ENCODE measurements at places on chromosomes 16 and 17.

DNA sequence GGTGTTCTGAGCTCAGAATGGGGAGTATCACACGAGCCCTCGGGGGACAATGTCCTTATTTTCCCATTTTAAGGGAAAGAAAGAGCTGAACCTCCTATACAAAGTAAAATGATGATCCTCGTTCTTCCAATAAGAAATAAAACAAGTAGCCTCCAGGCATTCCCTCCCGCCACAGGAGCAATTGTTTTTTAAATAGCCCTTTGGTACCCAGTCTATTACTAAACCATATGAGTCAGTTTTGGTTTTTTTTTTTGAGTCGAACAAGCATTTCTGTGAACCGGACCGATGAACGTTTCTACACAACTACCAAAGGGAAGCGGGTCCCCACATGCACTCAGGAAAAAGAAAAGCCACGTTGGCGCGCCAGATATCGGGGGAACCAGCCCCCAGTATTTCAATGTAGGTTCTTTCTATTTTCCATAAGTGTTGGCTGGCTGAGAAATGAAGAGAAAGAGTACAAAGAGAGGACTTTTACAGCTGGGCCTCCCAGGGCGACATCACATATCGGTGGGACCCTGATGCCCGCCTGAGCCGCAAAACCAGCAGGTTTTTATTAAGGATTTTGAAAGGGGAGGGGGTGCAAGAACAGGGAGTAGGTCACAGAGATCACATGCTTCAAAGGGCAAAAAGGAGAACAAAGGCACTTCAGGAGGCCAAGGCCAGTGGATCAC, 3.8 kb upstream of the DCXR start:
- peaks cover 16% of the 10 kb centered on the region for H3K4me1 ChIP-seq
- H3K27ac ChIP-seq = no peak overlapping the region
- no peaks in the 10 kb centered on the region for H3K36me3 ChIP-seq
- no peaks in the 10 kb centered on the region for H3K27me3 ChIP-seq

DNA sequence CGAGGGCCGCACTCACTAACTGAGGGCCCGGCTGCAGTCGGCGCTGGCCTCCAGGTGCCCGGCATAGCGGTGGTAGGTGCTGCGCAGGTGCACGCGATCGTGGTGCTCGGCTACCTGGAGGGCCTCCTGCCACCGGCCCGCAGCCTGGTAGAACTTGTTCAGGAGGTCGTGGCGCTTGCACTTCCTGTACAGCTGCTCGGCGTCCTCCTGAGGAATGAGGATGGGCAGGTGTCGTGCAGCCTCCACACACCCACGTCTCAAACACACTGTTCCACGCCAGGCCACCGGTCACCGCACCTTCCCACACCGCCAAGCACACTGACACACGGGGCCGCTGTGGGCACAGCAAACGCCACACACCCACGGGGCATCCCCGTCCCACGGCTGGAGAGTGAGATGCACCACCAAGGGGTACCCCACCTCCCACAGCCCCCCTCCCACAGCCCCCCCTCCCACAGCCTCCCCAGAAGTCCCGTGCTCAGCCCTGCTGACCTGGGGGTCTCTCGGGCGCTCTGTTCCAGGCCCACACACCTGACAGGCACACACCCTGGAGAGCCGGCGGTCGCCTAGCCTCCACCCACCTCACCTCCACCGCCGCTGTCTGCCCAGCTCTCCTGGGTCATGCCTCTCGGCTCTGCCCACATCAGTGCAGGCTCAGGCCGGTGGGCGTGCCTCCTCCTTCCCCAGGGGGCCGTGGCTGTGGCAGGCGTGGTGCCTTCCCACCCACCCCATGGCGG, 7.4 kb upstream of the TMEM204 start:
- H3K27me3 ChIP-seq = no peaks in the 10 kb centered on the region
- peaks cover 53% of the 10 kb centered on the region for H3K4me1 ChIP-seq
- peak overlapping the region; percentile 16 for H3K4me3 ChIP-seq

- H3K4me3 ChIP-seq = no peak overlapping the region
- peak; percentile 52 for DNase-seq
- H3K27me3 ChIP-seq = no peaks in the 10 kb centered on the region
- H3K36me3 ChIP-seq = no peaks in the 10 kb centered on the region
Observed at GRCh38 chr17:8991514-8992285, 26.2 kb upstream of the PIK3R5 start.

DNA sequence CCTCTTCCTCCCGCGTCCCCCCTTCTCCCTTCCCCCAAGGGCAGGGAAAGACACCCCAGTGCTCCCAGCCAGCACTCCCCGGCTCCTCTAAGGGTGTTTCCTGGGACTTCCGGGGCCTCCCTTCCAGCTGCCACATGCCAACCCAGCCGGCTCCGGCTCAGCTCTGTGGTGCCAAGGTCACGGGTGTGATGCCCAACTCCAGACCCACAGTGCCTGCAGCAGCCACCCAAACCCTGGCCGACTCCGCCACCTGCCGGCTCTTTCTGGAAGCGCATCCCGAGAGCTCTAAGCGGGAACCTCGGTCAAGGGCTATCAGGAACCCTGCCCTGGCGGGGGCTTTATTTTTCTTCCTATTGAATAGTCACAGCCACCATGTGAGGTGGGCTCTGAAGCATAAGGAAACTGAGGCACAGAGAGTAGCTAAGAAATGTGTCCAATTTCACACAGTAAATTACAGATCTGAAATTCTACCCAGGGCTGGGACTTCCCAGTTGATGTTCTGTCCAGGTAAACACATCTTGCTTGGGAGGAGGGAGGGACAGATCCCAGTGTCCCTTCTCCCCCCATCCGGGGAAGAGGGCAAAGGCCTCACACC, 3.3 kb upstream of the PPP1R1B start:
- H3K4me3 ChIP-seq = no peak overlapping the region
- peaks cover 29% of the 10 kb centered on the region for H3K27me3 ChIP-seq
- H3K36me3 ChIP-seq = no peaks in the 10 kb centered on the region
- DNase-seq = peak; percentile 90
- H3K27ac ChIP-seq = no peak overlapping the region

DNA sequence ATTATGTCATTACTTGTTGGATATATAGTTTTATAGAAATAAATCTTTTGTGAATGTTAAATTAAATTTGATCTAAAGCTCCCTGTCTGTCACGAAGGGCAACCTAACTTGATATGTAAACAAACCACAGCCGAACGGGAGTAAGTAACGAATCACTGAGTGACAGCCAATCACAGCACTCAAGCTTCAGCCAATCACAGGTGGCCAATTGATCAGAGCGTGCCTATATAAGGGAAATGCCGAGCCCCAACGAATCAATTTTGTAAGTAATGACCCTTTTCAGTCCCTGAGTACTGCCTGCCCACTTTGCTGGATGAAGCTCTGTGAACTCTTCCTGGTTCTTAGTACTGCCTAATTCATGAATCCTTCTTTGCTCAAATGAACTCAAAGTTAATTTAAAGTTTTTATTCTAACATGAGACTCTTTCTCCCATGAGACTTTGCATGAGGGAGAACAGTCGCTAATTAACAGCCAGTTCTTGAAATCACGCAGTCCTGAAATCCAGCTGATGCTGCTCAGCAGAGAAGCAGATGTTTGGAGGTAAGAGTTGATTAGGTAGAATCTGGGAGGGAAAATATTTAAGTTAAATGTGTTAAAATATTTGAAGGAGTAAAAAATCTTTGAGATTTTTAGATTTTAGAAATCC, 302.2 kb downstream of the CNTNAP4 start:
- no peaks in the 10 kb centered on the region for H3K27me3 ChIP-seq
- no peaks in the 10 kb centered on the region for H3K4me1 ChIP-seq
- DNase-seq = no peak
- no peak overlapping the region for H3K4me3 ChIP-seq

GRCh38 chr16:4514606-4515005, 24.0 kb downstream of the CDIP1 start:
- DNase-seq = no peak
- peaks cover 68% of the 10 kb centered on the region for H3K4me1 ChIP-seq
- H3K27ac ChIP-seq = peak overlapping the region; percentile 61

DNA sequence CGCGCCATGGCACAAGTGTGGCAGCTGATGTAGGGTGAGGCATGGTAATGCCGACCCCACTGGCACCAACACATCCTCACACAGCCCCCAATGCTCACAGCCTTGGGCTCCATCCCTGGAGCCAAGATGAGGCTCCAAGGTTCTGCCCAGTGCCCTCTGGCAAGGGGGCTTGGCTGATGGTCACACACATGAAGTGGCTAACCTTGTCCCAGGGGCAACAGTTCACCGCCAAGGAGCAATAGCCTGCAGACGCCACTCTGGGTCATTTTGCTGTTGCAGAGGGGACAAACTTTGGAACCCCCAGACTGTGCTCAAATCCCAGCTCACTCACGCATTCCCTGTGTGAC, 26.8 kb downstream of the TNFRSF13B start:
- no peaks in the 10 kb centered on the region for H3K27me3 ChIP-seq
- no peaks in the 10 kb centered on the region for H3K4me1 ChIP-seq
- H3K4me3 ChIP-seq = no peak overlapping the region
- no peak overlapping the region for H3K27ac ChIP-seq
- DNase-seq = no peak

- H3K4me3 ChIP-seq = no peak overlapping the region
- no peaks in the 10 kb centered on the region for H3K4me1 ChIP-seq
- DNase-seq = no peak
- no peak overlapping the region for H3K27ac ChIP-seq
- no peaks in the 10 kb centered on the region for H3K27me3 ChIP-seq
Observed at GRCh38 chr17:67911059-67911782, 85.0 kb downstream of the C17orf58 start.

DNA sequence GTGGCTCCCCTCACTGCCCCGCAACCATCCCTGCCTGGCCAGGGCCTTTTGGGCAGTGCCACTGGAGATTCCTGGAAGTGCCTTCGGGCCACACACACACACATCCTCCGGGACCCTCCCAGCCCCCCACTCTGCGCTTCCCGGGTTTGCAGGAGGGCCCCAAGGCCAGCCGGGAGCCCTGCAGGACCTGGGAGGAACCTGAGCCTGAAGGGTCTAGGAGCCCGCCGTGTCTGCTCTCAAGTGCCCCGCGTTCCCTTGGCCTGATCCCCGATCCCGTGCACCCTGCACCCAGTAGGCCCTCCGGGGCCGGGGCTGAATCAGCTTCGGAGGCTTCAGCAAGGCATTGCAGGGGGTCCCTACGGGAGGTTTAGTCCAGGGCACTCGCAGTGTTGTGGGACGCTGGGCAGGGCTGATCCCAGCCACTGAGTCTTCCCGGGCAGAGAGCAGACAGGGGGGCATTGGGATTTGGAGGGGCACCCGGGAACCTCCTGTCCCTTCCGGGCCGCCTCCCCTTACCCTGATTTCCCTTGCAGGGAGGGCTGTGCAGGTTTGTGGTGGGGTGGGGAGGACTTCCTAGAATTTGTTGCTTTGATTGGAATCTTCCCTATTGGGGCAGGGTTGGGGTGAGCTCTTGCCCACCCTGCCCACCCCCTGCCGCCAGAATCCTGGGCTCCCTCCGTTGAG, 36.9 kb downstream of the TMEM235 start:
- DNase-seq = no peak
- H3K27me3 ChIP-seq = no peaks in the 10 kb centered on the region
- H3K36me3 ChIP-seq = no peaks in the 10 kb centered on the region
- no peak overlapping the region for H3K4me3 ChIP-seq
- H3K4me1 ChIP-seq = peaks cover 48% of the 10 kb centered on the region

GRCh38 chr17:21510686-21511362, 134.7 kb downstream of the KCNJ12 start:
- peaks cover 17% of the 10 kb centered on the region for H3K27me3 ChIP-seq
- DNase-seq = no peak
- H3K36me3 ChIP-seq = no peaks in the 10 kb centered on the region
- H3K4me1 ChIP-seq = peaks cover 19% of the 10 kb centered on the region
- H3K27ac ChIP-seq = no peak overlapping the region

- H3K27me3 ChIP-seq = no peaks in the 10 kb centered on the region
- no peak for DNase-seq
- no peak overlapping the region for H3K4me3 ChIP-seq
Observed at GRCh38 chr16:83813823-83814658, 6.3 kb downstream of the HSBP1 start.

- H3K4me1 ChIP-seq = peaks cover 61% of the 10 kb centered on the region
- no peaks in the 10 kb centered on the region for H3K27me3 ChIP-seq
- H3K4me3 ChIP-seq = peak overlapping the region; percentile 65
- peak overlapping the region; percentile 94 for H3K27ac ChIP-seq
Observed at GRCh38 chr17:8163978-8164814, 1.4 kb upstream of the VAMP2 start.

DNA sequence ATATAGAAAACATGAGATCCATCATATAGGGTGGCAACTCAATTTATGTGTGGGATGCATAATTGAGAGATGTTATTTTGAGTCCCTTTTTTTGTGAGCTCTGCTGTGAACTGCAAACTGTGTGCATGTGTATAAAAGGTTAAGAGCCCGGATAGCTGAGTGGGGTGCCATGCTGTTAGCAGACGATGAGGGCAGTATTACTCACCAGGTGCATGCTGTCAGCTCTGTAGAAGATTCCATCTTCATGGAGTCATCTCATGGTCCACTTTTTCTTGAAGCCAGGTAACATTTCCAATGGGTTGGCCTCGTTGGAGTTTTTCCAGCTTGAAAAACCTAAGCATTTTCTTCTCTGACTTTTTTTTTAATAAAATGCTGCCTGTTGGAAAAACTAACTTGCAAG, 43.0 kb upstream of the RHBDL3 start:
- H3K4me3 ChIP-seq = no peak overlapping the region
- no peak for DNase-seq
- no peak overlapping the region for H3K27ac ChIP-seq
- H3K4me1 ChIP-seq = no peaks in the 10 kb centered on the region

- no peak overlapping the region for H3K27ac ChIP-seq
- no peak overlapping the region for H3K4me3 ChIP-seq
- H3K27me3 ChIP-seq = no peaks in the 10 kb centered on the region
- H3K4me1 ChIP-seq = peaks cover 69% of the 10 kb centered on the region
- no peak for DNase-seq
Observed at GRCh38 chr17:82525712-82526111, 6.2 kb downstream of the FOXK2 start.

- peaks cover 29% of the 10 kb centered on the region for H3K4me1 ChIP-seq
- no peaks in the 10 kb centered on the region for H3K27me3 ChIP-seq
- DNase-seq = no peak
- H3K4me3 ChIP-seq = no peak overlapping the region
Observed at GRCh38 chr16:11084484-11084875, 140.1 kb downstream of the CLEC16A start.

- no peaks in the 10 kb centered on the region for H3K4me1 ChIP-seq
- DNase-seq = no peak
Observed at GRCh38 chr17:62675260-62675659, 47.8 kb downstream of the MRC2 start.

DNA sequence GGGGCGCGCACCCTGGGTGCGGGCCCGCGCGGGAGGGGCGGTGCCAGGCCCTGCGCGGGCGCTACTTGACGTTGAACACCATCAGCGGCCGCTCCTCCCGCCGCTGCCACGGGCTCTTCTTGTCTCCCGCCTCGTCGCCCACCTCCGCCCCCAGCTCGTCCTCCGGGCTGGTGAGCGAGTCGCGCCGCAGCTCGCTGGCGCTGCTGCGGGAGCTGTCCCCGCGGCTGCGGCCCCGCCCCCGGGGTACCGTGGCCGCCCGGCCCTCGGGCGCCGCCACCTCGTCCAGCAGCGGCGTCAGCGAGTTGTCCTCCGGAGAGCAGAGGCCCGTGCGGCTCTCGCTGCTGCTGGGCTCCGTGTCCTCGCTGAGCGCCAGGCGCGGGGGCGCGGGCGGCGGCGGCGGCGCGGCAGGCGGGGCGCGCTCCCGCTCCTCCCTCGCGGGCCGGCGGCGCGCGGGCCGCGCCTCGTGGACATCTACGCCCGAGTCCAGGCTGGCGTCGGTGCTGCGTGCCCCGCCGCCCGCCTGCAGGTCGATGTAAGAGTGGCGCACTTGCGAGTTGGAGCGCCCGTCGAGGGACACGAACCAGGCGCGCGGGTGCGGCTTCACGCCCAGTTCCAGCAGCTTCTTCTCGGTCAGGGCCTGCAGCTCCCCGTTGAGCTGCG, 8.7 kb downstream of the GRN start:
- peaks cover 11% of the 10 kb centered on the region for H3K36me3 ChIP-seq
- H3K27me3 ChIP-seq = no peaks in the 10 kb centered on the region
- H3K4me1 ChIP-seq = peaks cover 13% of the 10 kb centered on the region
